T1000 (cell line): ENCODE measurements at places on chromosomes 2 and 18.

- no peak for DNase-seq
Measured at GRCh38 chr2:135473567-135473966, 57.5 kb downstream of the ZRANB3 start.

DNA sequence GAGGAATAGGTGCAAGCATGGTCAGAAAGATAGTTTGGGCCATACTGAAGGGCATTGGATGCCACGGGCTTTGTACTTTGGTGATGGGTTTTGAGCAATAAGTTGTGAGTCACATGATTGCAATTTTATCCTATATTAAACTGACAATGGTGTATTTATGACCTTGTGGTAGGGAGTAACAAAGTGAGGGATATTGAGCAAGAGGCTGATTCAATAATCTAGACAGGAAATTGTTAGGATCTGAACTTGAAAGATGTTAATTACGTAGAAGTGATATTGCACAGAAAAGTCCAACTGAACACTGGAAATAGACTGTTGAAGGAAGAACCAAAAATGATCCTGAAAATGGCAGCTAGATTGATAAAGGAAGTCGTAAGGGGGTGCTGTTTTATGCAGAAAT lies 46.6 kb upstream of the TCF4 start:
- DNase-seq: peak; percentile 1

DNA sequence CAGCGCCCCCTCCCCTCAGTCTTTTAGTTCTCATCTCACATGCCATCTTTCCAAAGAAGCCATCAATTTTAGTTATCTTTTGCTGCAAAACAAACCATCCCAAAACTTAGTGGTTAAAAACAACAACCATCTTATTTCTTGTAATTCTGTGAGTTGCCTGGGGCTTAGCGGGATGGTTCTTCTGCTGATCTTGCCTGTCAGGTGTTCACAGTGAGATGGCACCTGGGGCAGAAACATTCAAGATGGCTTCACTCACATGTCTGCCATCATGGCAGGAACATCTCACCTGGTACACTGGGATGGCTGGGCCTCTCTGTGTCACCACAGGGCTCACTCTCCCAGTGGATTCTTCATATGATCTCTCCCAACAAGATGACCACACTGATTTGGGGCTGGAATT lies 144.5 kb upstream of the MSH6 start:
- no peak for DNase-seq

DNA sequence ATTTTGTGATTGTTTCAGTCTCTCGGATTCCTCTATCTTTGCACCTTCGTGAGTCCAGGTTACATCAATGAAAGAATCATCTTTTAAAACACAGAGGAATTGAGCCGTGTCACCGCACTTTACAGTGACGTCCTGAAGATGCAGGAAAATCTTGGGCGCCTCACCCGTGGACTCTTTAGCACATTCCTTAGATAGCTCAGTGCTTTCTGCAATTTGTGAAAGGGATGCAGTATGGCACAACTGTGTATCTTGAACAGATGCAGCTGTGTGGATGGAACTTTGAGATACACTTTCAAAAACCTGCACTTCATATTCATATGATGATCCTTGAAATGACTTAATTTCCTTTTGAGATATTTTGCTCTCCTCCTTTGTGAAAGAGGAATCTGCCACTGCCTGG lies 50.9 kb downstream of the TTN start:
- DNase-seq: no peak

- no peak for DNase-seq
Measured at GRCh38 chr18:8783335-8783993, 78.1 kb downstream of the MTCL1 start.

GRCh38 chr2:183803596-183803995 lies 679.4 kb downstream of the NUP35 start:
- no peak for DNase-seq

- no peak for DNase-seq
Measured at GRCh38 chr2:11676640-11677039, 6.6 kb upstream of the NTSR2 start.

- no peak for DNase-seq
Measured at GRCh38 chr18:32391126-32391525, 79.6 kb downstream of the GAREM1 start.

- DNase-seq: no peak
Measured at GRCh38 chr18:64936671-64937070, 787.8 kb upstream of the LINC00305 start.

- peak; percentile 51 for DNase-seq
Measured at GRCh38 chr2:229714736-229715541, 584 bp upstream of the DNER start.

GRCh38 chr2:182897137-182897536 lies 30.7 kb upstream of the FRZB start:
- DNase-seq: no peak

GRCh38 chr2:104654811-104655210 lies 199.1 kb upstream of the POU3F3 start:
- DNase-seq: no peak

DNA sequence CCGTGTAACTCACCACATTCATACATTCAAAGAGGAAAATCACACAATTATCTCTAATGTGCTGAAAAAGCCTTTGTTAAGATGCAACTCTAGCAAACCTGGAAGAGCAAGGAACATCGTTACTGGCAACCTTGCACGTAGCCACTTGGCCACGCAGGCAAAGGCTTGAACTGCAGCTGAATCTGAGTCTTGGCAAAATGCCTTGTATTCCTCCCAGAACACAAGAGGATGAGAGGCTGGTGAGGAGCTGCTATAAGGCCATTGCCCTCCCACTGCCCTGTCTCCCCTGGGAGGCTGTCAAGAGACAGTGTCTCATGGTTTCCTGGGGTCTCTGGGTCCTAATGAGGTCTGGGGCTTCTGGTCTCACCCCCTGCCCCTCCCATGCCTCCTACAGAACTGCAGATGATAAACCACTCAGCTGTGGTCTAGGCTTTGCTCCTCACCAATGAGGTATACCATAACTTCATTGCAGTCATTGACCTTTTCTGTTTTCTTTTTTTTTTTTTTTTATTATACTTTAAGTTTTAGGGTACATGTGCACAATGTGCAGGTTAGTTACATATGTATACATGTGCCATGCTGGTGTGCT lies 141.4 kb downstream of the SPP2 start:
- DNase-seq: no peak

- no peak for DNase-seq
Measured at GRCh38 chr2:30926606-30927005, 119.4 kb upstream of the CAPN13 start.

- DNase-seq: no peak
Measured at GRCh38 chr2:165008730-165009315, 53.5 kb upstream of the SLC38A11 start.

DNA sequence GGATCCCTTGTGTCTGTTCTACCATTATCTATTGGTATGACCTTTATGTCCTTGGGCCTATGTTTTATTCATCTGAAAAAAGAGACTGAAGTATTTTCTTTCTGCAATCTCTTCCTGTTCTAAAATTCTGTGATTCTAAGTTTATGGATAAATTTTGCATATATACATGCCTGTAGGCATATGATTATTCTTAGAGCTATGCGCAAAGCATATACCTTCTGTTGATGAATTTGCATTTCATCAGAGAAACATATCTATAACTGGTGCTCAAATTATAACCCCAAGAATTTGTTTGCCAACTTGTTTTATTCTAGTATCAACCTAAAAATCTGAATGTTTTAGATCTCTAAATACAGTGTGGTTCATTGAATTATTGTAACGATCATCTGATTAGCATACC lies 6.7 kb downstream of the CACNB4 start:
- DNase-seq: no peak

GRCh38 chr2:232977438-232977971 lies 35.6 kb downstream of the NGEF start:
- no peak for DNase-seq

DNA sequence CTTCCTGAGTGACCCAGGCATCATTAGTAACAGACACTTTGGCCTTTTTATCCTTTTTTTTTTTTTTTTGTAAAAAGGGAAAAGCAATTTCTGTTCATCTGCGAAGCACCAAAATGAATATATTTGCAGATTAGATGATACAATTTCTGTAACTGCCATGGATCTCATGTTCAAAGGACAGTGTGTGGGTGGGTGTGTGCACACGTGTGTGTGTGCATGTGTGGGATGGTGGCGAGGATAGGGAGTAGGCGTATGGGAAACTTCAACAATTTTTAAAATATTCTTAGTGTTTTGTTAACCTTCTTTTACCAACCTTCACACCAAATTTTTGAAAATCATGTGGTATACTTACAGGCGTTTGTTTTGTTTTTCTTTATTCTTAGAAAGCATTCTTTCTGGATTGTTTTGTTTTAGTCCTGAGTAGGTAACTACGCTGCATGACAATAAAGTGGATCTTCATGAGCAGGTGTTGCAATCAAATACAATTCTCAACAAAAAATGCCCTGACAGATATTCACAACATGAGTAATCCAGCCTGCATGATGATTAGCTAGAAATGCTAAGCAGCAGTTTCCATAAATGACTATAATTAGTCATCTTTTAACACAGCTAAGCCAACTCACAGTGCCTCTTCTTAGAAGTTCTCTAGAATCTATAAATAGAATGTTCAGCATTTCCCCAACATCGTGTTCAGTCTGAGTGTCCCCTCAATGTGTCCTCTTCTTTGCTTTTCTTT lies 53.5 kb upstream of the RMDN2 start:
- DNase-seq: no peak

- DNase-seq: no peak
Measured at GRCh38 chr2:55232863-55233657, 572 bp downstream of the RPS27A start.
